ENCODE measurements at places on chromosomes 6 and 20.

GRCh38 chr6:100796049-100796823, 84.9 kb downstream of the ASCC3 start:
- DNase-seq: peak; percentile 14

GRCh38 chr6:108612852-108613251, 52.1 kb downstream of the FOXO3 start:
- no peak for DNase-seq

- DNase-seq: peak; percentile 38
These were observed 151.2 kb upstream of the TMEM170B start for GRCh38 chr6:11386323-11386722.

GRCh38 chr20:13788167-13788834, 3.5 kb downstream of the NDUFAF5 start:
- peak; percentile 46 for DNase-seq

- DNase-seq: no peak
These were observed 214.9 kb upstream of the CST7 start for GRCh38 chr20:24734139-24734538.

- DNase-seq: no peak
These were observed 45.9 kb downstream of the ELOVL5 start for GRCh38 chr6:53302678-53303360.

- no peak for DNase-seq
These were observed 28.1 kb upstream of the SCGN start for GRCh38 chr6:25623879-25624278.

GRCh38 chr6:105364243-105364642, 38.6 kb downstream of the PREP start:
- DNase-seq: no peak

GRCh38 chr20:10523443-10523842, 88.3 kb downstream of the SLX4IP start:
- no peak for DNase-seq

- peak; percentile 27 for DNase-seq
These were observed 11.0 kb upstream of the CFAP206 start for GRCh38 chr6:87396595-87397392.

DNA sequence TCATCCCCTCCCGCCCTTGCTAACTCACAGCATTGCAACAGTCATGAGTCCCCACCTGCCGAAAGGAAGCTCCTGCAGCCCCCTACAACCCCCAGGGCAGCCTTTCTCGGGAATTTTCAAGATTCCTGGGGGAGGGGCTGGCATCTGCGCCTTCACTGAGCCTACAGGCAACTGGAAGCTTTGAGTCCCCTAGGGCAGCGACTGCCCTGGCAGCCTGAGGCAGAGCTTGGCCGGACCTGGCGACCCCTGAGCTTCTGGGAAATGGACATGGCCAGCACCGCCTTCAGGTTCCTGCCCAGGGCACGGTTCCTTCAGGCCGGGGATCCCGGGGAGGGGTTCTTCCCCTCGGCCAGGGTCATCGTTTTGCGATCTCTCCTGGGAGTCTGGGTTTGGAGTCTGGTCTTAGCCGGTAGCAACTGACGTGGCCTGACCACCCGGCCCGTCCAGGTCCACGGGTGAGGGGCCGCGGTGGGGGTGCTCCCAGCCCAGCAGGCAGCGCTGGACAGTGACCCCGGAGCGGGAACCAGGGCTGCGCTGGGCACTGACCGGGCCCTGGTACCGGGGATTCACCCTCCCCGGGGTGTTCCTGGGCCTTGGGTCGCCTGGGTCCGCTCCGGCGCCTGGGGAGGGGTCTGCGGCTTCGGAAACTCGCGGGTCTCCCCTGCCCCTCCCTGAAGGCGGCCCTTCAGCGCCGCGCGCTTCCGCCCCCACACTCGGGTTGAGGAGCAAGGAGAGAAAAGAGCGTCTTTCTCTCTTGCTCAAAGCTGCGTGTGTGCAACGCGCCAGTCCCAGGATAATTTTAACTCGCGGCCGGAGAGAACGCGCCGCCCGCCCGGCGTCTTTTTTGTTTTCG, 593 bp upstream of the COL9A3 start:
- no peak for DNase-seq

DNA sequence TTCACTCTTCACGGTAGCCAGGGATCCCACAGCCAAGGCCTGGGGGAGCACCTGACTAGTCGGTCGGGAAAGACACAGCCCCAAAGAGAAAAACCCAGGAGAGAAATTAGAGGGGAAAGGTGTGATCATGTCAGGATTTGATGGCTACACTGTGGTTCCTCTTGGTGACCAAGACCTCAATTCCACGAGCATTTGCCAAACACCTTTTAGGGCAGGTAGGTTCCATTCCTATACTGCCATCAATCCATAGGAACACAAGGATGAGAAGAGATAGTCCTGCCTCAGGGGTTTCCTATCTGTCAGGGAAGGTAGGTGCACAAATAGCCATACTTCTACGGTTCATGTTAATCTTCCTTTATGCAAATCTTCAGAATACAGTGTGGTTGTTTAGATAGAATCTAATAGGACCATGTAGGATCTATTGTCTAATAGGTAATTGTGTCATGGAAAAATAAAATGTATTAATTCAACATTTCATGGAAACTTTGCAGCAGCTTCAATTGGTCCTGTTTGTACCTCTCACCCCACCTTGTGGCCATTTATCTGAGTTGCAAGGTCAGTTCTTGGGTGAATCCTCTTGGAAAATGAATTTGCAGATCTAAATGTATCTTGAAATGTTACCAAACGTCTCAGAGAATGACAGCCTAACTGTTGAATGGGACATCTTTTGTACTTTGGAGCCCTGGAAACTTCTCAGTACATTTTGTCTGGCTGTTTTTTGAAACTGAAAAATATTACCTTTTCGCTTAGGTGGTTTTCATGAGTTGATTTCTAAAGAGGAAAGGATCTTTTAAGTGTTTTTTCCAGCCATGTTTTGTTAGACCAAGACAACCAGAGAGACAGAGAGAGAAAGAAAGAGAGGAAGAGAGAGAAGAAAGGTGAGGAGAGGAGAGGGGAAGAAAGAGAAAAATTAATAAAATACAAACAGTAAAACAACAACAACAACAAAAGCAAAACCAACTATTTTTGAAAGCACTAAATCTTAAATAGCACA, 33.7 kb upstream of the IYD start:
- DNase-seq: peak; percentile 64

DNA sequence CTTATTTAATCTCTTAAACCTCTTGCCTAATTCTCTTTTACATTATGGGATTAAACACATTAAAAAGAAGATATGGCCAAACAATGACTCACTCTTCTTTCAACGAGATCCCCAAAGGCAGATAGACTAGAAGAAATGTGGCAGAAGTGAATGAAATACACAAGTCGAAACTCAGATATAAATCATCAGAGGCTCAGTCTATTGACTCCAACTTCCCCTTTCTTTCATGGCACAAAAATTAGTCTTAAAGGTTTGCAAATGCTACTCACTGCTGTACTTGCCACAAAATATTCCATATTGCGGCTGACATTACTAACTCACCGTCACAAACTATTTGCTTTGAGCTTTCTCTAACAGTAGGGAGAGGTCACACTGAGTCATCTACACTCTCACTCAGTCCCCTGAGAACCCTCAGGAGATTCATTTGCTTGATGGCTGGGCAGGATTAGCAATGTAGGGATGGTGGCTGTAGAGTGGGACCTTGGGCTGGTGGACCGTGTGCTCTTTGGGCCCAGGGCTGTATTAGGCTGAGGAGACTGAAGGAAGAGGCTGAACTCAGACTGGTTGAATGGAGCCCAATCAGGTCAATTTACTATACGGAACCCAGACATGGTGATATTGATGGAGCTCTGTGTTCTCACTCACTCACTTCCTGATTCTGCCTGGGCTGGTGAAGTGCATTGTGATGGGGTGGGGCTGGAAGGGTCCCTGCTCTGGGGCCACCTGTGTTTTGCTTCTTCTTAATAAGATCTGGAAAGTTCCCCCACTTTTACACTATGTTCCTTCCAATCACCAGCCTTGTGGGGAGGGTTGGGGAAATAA, 42.8 kb upstream of the UBR2 start:
- no peak for DNase-seq

GRCh38 chr6:108721286-108721685, 126.9 kb upstream of the ARMC2 start:
- no peak for DNase-seq

- no peak for DNase-seq
These were observed 129.5 kb downstream of the BTBD9 start for GRCh38 chr6:38510205-38510604.

GRCh38 chr6:74931558-74931957, 274.3 kb downstream of the COL12A1 start:
- DNase-seq: no peak

DNA sequence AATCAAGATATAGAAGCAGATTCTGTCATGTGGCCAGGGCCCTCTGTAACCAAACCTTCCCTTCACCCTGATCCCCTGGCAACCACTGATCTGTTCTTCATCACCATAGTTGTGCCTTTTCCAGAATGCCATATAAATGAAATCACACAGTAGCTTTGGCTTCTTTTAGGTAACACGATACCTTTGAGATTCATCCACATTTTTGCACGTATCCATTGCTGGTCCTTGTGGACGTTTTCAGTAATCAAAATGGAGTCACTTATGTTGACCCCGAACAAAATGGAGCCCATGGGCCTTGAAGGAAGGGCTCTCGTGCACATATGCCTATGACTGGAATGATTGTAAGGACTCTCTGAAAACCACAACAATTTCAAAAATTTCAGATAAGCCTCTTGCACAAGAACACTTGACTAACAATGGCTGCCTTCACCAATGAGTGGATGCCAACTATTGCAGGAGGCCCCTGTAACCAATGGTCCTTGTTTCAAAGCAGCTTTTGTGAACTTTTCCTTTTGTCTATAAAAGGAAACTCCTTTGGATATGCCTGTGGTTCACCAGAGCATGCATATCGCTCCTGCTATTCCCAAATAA, 84.3 kb upstream of the RALY start:
- DNase-seq: no peak

DNA sequence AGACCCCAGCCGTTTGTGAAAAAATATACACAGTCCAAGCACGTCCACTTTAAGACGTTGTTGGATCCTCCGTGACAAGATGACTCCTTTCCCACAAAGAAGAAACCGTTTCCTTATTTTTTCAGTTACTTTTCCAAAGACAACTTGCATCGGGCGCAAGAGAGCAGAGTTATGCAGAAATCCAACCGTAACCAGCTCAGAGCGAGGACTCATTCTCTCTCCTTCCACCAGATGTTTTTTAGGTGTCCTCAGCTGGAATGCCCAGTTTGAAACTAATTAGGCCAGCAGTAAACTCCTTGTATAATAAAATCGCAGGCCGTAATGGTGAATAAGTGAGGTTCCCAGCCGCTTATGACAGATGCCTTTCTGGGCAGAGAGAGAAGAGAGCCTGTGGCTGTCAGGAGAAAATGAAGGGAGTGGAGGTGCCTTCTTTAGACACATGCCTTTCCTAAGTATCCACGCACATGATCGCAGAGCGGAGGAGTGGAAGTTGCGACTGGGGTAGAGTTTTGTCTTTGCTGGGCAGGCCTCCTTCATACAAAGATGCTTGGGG, 2.8 kb downstream of the EYA2 start:
- DNase-seq: no peak

DNA sequence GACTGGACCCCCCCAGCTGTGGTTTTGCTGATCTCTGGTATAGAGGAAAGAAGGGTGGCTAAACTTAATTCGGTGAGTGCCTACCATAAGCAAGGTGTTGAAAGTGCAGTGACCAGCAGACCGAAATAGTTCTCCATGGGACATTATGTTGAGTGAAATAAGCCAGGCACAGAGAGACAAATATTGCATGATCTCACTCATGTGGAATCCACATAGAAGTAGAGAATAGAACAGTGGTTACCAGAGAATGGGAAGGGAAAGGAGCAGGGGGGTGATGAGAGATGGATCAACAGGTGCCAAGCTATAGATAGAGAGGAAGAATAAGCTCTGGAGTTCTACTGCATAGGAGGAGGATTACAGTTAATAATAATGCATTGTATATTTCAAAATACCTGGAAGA, 9.7 kb upstream of the GCNT2 start:
- DNase-seq: no peak

GRCh38 chr6:14865531-14866100, 380.3 kb upstream of the JARID2 start:
- peak; percentile 28 for DNase-seq

DNA sequence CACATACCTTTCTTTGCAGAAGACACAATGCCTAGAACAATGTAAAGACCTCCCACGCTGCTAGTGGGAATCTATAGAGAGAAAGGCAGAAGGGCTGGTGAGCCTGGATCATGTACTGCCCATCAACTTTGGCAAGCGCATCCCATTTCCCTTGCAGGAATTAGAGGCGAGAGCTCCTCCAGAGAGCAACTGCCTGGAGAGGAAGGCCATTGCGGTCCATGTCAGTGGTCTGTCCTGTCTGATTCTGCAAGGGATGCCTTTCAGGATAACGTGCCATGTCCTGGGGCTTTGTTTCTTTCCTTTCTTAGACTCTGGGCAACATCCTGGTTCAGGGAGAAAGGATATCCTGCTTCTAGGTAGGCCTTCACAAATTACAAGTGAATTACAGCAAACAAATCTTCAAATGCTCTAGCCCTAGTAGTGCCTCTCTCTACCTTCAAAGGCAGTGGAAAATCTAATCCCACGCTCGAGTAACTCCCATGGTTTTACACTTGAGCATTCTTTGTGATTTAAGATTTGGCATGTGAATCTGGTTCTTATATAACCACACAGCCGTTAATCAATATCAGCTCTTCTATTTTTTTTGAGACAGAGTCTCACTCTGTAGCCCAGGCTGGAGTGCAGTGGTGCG, 38.5 kb downstream of the GCNT2 start:
- DNase-seq: no peak

- no peak for DNase-seq
These were observed 45.9 kb downstream of the SASH1 start for GRCh38 chr6:148388521-148388920.

- DNase-seq: no peak
These were observed 12.4 kb downstream of the PKIG start for GRCh38 chr20:44594730-44595129.

- DNase-seq: no peak
These were observed 160.2 kb downstream of the SYNDIG1 start for GRCh38 chr20:24629668-24630067.

GRCh38 chr20:5654557-5654956, 95.6 kb upstream of the SHLD1 start:
- no peak for DNase-seq

- DNase-seq: no peak
These were observed 38.7 kb downstream of the CNKSR3 start for GRCh38 chr6:154471609-154472362.

- DNase-seq: no peak
These were observed 9.2 kb upstream of the EFHC1 start for GRCh38 chr6:52410979-52411378.

GRCh38 chr6:92779746-92780145, 639.6 kb downstream of the EPHA7 start:
- no peak for DNase-seq

GRCh38 chr6:170084166-170084730, 206.6 kb downstream of the DLL1 start:
- DNase-seq: no peak

GRCh38 chr6:20252311-20252710, 40.0 kb upstream of the MBOAT1 start:
- no peak for DNase-seq

- DNase-seq: no peak
These were observed 28.5 kb upstream of the ERVFRD-1 start for GRCh38 chr6:11140056-11140455.

GRCh38 chr6:17851001-17851719, 136.3 kb downstream of the KIF13A start:
- no peak for DNase-seq

All from germinal center (tissue), 1 donor.